ENCODE measurements at places on chromosomes 5 and 9.

- DNase-seq = no peak
These were observed 79.2 kb upstream of the SLCO4C1 start for GRCh38 chr5:102375272-102375671.

- DNase-seq = no peak
These were observed 38.1 kb downstream of the AGXT2 start for GRCh38 chr5:35009657-35010056.

DNA sequence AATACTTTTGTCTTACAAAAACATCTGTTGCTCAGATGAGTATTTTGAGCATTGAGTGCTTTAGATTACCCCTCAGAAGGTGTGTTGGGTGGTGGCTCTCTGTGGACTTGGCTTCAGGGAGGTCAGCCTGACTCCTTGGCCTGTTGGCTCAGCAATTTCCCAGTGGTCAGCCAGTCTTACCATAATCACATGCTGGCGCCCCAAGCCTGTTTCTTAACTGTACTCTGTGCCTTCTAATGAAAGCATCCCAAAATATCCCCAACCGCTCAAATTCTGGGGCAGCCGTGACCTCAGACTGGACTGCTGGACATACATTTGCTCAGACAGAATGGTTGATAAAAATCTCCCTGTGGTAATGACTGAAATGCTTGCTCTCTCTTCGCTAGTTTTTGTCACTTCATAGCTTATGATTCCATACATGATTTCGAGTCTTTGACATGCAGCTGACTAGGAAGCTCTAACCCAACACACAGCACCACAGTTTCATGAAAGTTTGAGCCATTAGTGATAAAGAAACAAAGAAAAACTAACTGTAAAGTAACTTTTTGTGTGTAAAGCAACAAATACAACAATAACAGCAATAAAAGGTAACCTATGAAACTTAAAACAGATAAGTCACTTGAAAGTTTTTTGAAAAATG is 562.2 kb upstream of the MEF2C start:
- no peak for DNase-seq

DNA sequence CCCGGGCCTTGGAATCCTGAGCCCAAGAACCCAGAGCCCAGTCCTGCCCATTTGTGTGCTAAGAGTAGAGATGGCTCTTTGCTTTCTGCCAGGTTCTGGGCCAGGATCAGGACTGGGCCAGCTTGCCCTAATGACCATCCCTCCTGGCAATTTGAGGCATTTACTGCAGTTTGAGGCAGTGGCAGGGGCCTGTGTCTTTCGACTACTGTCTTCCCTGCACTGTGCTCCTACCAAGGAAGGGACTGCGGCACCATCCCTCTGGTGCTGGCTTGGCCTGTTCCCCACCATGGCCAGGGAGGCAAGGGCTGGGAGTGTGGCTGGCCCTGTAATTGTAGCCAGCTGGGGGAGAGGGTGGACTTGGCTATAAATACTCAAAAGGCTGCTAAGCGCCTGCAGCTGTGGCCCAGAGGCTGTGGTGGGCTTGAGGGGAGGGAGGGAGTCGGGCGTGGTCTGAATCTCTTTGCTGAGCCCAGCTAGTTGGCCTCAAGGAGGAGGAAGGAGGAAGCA is 4.6 kb downstream of the ENHO start:
- no peak for DNase-seq

DNA sequence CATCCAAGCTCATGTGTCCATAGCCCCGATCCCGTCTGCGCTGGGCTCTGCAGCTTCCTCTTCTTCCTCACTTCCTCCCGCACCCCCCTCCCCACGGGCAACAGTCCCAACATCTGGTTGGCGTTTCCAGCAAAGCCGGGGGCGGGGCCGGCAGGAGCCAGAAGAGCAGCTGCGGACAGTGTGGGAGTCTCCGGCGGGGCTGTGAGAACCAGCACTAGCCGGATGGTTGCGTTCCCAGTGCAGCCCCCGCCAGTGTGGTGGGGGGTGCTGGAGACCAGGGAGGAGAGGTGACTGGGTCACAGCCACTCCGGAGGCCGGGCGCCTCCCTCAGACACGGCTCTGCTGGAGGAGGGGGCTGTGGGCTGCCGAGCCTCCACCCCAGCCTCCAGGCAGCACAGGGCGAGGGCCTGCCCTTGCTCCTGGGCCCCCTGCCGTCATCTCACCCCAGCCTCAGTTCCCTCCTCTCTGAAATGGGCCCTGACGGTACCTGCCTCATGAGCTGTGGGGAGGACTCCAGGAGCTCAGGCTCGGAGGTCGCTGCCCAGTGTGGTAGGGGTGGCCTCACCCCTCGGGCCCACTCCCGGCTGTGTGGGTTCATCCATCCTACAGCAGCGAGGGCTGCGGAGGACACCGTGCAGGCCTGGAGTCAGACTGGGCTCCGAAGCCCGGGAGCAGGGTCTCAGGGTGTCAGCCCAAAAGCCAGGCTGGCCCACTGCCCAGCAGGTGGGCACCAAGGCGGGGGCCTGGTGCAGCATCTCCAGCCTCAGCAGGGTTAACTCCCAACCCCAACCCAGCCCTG is 41.5 kb upstream of the NOTCH1 start:
- DNase-seq = no peak

DNA sequence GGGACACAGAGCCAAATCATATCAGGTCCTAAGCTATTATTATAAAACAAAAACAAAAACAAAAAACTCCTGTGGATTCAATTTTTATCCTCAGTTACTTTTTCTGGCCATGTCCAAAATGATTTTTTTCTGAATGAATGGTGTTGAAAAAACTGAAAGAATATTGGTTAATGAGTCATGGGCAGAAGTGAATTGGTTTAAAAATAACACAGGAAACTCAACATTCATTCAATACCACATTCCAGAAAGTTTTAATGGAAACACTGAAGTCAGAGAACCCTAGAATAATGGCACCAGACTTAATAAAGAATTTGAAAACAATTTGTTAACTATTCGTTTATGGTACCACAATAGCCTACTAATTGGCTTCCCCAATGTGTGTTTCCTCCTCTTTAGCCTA is 102.4 kb upstream of the CDH9 start:
- peak; percentile 34 for DNase-seq

GRCh38 chr5:87526131-87526530 is 113.4 kb upstream of the CCNH start:
- no peak for DNase-seq
